ENCODE measurements at places on chromosomes 7 and 10.

DNA sequence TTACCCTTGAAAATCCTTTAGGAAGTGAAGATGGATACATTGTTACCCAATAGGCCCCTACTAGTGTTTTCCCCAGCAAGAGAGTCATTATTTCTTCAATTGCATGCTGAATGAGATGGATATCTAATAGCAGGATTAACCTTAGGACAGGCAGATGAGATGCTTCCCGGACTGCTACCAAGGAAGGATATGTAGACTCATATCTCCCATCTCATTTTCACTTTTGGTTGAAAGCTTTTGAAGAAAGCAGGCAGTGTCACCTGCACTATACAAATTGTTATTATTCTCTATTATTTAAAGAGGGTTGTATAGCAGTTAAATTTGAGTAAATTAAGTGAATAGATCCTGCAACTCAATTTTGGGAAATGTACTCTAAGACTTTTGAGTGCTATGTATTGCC lies 17.0 kb upstream of the ARHGAP21 start:
- DNase-seq, result no peak

GRCh38 chr7:132218876-132219275 lies 357.4 kb downstream of the PLXNA4 start:
- no peak for DNase-seq

DNA sequence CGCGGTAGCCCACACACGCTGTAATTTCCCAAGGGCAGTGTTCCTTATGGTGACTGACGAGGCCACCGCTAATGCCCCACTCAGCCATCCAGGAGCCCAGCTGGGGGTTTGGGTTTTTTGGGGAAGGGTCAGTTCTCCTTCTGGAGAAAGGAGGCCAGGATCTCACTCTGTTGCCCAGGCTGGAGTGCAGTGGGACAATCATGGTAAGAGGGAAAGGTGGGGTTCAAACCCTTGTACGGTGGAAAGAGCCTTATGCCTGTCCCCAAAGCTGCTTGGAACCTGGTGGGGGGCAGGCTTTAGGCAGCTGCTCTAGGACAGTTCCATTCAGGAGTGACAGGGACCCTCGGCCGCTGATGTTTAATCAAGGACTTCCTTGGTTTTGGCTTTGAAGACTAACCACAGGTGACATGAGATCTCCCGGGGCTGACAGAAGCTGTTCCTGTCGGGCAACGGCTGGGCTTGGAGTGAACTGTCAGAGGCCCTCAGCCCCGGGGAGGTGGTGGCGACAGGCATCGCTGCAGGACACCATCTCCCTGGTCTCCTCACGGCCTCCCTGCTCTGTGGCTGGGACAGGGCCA lies 84.5 kb downstream of the CARD11 start:
- no peak for DNase-seq

GRCh38 chr10:119535305-119535704 lies 7.2 kb downstream of the RGS10 start:
- no peak for DNase-seq

GRCh38 chr7:112084520-112084971 lies 121.7 kb downstream of the DOCK4 start:
- no peak for DNase-seq

GRCh38 chr7:155258226-155258560 lies 39.5 kb upstream of the INSIG1 start:
- DNase-seq, result no peak

DNA sequence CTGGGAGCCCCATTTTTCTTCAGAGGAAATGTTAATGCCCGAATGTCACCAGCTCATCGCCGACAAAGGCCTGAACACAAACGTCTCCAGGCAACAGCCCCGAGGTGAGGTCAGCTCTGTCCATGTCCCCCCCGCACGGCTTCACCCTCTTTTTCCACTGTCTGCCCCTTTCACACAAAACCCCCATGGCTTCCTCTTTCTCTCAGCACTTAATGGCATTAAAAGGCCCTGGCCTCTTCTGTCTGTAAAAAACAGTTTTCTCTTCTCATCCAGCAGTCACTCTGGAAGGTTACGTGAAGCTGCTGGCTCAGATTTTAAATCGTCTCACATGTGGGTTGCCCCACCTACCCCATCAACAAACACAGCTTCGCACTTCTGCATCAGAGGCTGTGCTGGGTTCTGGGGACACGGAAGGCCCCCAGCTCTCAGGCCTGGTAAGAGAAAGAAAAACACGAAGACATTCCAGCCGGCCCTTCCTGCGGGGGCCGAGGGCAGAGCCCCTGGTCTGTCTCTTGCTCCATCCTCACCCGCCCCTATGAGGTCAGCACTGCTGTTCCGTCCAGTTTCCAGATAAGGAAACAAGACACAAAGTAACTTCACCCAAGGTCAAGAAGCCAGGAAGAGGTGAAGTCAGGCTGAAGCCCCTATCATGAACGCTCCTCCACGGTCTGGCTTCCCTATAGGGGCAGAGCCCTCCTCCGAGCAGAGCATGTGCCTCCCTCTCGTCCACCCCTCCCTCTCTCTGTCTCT lies 91.1 kb upstream of the PDGFA start:
- no peak for DNase-seq

DNA sequence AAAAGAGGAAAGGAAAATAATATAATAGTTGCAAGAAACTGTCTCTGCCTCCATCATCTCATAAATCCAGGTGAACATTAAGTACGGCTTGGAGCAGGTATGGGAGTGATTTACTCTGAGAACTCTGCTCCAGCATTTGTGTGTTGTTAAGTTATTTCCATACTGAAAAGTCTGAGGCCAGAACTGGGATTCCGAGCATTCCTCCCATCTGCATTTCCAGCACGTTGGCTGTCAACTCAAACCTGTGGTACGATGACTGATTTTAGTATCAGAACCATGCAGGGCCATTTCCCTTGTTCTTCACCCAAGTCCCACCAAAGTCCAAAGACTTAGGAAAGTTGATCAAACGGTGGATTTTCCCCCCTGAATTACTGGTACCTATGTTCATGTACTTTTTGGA lies 104.9 kb downstream of the CREB5 start:
- no peak for DNase-seq

DNA sequence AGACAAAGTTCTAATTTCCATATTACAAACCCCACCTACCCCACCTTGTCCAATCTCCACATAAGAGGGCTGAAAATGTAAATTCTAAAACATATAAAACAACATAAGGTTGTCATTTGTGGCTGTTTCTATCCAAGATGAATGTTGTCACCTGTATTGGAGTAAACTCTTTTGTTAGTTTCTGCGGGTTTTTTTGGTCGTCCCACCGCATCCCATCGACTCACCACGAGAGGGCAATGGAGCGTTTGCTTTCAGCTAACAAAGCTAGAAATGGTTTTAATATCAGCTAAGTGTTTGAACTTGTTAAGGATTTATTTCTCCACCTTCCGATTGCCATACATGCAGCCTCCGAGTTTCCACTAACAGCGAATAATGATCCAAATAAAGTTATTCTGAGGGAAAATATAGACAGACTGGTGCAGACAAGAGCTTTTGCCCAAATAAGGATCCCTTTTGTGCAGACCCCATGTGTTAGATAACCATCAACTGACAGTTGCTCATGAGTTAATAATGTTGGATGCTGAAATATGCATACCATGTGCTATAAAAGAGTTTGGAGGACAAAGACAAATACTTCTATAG lies 137.2 kb downstream of the ARID5B start:
- peak; percentile 61 for DNase-seq

DNA sequence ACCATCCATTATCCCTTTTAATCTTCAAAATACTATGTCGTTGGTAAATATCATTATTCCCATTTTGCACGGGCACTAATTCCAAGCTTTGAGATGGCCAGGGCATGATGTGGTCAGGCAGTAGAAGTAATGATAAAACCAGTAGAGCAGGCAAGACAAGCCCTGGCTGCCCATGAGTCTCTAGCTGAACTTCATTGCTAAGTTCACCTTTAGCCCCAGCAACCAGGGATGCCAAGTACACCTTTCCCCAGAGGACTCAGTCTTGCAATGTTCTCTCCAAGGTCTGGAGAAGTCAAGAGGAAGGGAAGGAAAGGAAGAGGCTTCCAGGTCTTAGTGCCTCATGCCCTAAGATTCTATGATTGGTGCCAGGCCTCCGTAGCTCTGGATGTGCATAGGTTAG lies 203.2 kb downstream of the PLXNA4 start:
- no peak for DNase-seq

DNA sequence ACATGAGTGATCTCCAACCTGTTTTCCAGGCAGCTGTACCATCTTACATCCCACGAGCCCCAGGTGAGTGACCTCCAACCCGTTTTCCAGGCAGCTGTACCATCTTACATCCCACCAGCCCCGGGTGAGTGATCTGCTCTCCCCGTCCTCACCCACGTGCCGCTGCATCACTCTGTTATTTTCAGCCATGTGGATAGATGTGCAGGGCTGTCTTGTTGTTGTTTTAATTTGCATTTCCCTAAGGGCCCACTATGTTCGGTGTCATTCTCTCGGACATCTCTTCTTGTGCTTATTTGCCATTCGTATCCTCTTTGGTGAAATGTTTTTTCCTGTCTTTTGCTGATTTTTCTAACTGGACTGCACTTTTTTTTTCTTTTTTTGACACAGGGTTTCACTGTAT lies 17.9 kb upstream of the LARP4B start:
- no peak for DNase-seq

DNA sequence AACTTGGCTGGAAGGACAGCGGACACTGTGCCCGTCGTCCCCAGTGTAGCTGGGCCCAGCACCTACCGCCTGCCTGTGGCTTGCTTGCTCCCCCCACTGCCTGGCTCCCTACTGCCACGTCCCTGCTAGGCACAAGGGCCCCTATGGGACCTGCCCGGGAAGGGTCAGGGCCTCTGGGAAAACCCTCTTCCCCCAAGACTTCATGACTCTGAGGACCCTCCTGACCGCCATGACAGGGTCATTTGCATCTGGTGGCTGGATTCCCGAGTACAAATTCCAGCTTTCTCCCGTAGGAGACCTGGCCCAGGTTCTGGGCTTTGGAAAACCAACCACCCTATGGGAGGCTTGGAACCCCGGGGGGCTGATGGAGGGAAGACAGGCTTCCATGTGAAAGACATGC lies 1.4 kb upstream of the MMD2 start:
- no peak for DNase-seq

DNA sequence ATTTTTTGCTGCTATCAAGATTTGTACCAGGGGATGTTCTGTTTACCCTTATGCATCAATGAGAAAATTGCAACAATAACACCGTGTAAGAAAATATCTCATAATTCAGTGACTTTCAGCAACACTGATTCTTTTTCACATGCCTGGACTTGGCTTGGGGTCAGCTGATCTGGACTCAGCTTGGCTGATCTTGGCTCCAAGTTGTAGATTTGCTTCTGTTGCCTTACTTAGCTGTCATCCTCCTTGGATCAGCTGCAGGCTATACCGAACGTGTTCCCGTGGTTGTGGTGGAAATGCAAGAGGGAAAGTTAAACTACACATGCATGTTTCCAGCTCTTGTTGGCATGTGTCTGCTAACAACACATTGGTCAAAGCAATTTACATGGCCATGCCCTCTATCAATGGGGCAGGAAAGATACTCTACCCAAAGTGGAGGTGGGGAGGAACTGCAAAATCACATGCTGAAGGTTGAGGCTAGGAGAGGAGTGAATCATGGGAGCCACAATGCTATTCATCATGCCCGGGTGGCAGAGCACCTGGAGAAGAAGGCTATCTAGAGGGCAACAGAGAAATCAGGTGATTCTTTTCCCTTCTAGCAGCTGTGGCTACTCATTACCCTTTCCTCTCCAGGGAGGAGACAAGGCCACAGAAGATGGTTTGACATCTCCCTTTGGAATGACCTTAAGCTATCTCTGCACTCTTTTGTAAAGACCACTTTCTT lies 1276.3 kb upstream of the AUTS2 start:
- DNase-seq, result no peak

Measured in activated T-cell treated with anti-CD3 and anti-CD28 coated beads for 1 hour (primary cell).